ENCODE measurements at places on chromosomes 1 and 21.

DNA sequence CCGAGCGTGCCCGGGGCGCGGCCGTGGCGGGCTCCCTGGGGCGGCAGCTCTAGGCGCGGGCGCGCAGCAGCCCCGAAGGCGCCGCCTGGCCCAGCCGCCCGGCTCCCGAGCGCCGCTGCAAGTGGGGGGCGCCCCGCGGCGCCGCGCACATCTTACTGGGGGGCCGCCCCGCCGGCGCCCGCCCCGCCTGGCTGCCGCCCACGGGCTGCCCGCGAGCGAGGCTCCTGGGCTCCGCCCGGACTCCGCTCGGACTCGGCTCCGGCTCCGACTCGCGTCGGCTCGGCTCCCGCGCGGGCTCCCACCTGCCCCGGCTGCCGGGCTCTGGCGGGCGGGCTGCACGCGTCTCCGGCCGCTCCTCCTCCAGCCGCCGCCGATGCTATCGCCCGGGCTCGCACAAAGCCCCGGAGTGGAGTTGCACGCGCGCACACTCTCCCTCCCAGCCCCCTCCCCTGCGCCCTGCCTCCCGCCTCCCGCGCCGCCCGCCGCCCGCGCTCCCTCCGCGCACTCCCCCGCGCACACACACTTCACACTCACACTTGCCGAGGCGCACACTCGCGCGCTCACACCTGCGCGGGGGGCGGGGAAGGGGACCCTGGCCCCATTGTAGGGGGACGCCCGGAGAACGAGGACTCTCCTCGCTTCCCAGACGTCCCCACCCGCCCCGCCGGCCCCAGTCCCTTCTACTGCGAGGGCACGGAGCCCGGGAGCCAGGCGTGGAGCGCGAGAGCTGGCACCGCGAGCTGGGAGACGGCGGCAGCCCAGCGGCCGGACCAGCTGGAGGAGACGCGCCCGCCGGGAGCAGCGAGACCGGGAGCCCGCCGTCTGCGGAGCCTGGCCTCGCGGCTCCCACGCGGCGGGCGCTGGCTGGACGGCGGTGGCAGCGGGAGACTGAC lies at the start of gene GRIK3:
Gene GRIK3, minus strand, starts transcription at position 395 of the 893 bp plus-strand sequence. CDS start 407 bp downstream, outside the sequence.
- DNase-seq, result no peak

- DNase-seq, result no peak
Measured at GRCh38 chr1:12541274-12542137, 76.5 kb downstream of the DHRS3 start.

DNA sequence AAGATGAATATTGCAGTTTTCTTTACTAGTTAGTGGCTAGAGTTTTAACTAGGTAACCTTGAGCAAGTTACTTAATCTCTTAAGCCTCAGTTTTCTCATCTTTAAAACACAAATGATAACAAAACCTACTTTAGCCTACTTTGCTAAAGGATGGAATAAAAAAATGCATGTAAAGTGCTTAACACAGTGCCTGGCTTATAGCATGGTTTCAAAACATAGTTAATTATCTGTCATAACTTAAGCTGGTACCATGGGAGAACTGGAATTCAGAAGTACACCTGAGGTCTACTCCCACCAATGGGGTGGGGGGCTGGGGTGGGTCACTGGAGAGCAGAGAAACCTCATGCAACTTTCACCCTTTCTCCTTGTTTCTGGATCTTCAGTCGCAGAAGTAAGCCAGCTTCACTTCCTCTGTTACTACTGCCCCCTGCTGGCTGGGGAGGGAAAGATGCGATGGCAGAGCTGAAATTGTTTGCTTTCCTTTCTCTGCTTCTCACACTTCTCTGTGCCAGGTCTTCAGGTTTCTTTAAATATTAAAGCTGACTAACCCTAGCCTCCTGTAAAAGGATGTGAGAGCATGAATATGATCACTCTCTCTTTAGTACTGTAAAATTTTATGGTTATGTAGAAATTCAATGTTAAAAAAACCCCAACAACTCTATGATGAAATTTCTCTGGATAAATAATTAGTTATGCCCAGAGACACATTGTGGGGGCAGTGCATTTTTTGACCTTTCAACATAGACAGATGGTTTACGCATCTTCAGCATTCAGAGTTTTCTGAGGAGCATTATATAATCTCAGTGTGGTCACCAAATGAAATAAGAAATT lies 324.2 kb downstream of the HLX start:
- peak; percentile 9 for DNase-seq

GRCh38 chr1:239913141-239913585 lies 178.5 kb upstream of the FMN2 start:
- no peak for DNase-seq

- DNase-seq, result no peak
Measured at GRCh38 chr1:116460261-116460660, 87.2 kb downstream of the ATP1A1 start.

DNA sequence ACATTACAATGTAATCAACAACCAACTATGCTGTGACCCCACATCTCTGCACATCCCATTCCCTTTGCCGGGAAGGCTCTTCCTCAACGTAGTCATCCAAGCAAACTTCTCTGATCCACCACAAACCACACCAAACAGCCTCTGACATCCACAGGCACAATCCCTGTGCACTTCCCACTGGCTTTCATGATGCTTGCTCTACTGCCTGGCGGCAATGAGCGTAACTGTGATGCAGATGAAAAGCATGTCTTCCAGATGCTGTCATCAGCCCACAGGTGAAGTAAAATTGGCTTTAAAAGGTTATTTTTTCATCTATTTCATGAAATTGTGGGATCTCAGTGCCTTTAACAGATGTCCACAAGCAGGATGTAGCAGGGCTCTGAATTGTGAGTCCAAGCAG lies 635.2 kb downstream of the SMYD3 start:
- DNase-seq, result no peak

- no peak for DNase-seq
Measured at GRCh38 chr1:196155586-196155985, 452.7 kb downstream of the KCNT2 start.

GRCh38 chr1:155284476-155284875 lies 7.2 kb downstream of the HCN3 start:
- no peak for DNase-seq

DNA sequence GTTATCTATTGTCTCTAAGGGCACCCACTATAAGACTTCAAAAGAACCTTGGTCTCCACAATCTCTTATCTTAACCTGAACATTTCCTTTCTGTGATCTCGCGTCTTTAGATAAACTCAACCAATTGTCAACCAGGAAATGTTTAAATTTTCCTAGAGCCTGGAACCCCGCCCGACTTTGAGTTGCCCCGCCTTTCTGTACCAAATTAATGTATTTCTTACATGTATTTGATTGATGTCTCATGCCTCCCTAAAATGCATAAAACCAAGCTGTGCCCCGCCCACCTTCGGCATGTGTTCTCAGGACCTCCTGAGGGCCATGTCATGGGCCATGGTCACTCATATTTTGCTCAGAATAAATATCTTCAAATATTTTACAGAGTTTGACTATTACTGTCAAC lies 5.9 kb upstream of the CXADR start:
- no peak for DNase-seq

GRCh38 chr1:155184835-155185782 lies 11.5 kb downstream of the TRIM46 start:
- no peak for DNase-seq

- no peak for DNase-seq
Measured at GRCh38 chr1:157145076-157145475, 6.9 kb upstream of the ETV3 start.

GRCh38 chr1:167486090-167486824 lies 32.1 kb downstream of the CD247 start:
- no peak for DNase-seq

DNA sequence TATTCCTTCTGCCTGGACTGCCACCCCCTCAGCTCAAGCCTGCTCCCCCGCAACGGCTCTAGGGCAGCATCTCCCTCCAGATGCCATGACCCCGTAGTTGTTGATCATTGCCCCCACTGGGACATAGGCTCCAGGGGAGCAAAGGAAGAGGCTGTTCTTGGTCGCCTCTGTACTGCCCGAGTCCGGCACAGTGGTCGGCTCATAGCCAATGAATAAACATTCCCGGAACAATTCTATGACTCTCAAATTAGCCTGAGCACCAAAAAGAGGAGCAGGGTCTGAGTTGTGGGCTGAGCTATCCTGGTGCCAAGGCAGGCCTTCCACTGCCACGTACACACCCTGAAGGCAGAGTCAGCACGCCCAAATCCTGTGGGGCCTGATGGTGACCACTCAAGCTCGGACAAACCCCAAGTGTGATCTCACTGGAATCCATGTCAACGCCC lies 33.1 kb downstream of the CAPZB start:
- DNase-seq, result no peak

DNA sequence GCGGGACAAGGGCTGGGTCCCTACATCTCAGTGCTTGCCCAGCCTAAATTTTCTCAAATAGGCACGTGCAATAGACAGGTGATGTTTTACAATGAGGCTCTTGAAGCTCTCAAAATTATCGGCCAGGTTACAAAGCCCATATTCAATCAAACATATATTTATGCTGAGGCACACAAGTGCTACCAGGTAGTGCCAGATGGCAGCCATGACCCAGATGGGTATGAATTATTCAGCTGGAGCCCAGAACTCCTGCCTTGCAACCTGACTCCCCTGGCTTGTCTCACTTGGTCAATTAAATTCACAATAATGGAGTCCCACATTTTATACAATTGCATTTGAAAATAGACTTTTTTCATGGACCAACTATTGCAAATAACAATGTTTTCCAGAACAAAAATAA lies 12.3 kb upstream of the ADAM30 start:
- DNase-seq, result no peak

DNA sequence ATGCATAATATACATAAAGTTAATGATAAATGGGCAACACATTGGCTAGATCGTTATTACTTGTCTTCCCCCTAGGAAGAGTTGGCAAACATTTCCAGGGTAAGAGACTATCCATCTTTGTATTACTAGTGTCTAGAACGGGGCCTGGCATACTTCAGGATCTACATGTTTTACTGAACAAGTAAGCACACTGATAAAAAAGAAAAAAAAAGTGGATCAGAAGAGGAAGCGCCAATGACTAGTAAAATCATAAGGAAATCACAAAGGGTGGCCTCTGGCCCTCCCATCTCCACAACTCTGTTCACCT lies 482 bp downstream of the TM2D1 start:
- no peak for DNase-seq

DNA sequence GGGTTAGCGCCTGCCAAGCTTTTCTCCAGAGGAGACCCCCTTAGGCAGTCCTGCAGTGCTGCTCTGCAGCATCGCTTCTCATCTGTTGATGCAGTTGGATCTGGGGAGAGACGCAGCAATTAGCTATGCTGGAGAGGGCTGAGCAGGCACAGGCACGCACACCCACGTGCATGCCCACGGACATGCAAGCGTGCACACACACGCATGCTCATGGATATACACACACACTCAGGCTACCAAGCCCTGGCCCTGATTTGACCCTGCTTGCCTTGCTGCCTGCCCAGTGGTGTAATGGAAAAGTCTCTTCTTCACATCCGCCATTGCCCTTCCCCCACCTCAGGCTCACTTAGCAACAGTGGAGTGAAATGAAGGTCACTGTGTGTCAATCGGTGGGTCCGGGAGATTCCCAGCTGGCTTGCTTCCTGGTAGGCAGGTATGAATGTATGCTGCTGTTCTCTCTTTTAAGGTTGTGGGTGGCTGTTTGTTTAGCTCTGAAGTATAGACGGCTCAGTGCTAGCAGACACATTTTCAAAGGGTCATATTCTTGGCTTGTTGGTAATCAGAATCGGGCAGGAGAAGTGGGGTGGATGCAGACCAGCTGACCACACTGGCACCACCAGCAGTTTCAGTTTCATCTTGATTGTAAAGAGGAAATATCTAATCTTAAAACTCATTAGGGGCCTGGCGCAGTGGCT lies 9.5 kb downstream of the ATP1B1 start:
- no peak for DNase-seq

DNA sequence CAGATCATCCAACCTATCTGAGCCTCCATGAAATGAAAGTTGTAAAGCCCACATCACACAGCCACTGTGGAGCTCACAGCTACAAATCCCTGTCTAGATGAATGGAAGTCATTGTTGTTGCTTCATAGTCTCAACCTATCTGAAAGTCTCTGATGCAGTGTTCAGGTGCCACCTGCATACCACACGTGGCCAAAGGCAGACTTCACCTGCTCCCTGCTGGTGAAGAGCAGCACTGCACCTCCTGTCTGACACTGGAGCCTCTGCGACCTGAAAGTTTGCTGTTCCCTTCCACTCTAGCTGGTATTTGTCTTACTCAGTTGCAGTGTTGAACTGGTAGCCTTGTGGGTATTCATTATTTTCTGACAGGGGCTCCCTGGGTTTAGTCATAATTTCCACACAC lies 18.4 kb downstream of the LORICRIN start:
- DNase-seq, result no peak

GRCh38 chr1:41365320-41365633 lies 4.0 kb downstream of the FOXO6 start:
- DNase-seq, result no peak

- DNase-seq, result no peak
Measured at GRCh38 chr1:203521074-203521794, 27.3 kb downstream of the OPTC start.

GRCh38 chr1:228860911-228861831 lies 125.9 kb downstream of the RHOU start:
- DNase-seq, result no peak

DNA sequence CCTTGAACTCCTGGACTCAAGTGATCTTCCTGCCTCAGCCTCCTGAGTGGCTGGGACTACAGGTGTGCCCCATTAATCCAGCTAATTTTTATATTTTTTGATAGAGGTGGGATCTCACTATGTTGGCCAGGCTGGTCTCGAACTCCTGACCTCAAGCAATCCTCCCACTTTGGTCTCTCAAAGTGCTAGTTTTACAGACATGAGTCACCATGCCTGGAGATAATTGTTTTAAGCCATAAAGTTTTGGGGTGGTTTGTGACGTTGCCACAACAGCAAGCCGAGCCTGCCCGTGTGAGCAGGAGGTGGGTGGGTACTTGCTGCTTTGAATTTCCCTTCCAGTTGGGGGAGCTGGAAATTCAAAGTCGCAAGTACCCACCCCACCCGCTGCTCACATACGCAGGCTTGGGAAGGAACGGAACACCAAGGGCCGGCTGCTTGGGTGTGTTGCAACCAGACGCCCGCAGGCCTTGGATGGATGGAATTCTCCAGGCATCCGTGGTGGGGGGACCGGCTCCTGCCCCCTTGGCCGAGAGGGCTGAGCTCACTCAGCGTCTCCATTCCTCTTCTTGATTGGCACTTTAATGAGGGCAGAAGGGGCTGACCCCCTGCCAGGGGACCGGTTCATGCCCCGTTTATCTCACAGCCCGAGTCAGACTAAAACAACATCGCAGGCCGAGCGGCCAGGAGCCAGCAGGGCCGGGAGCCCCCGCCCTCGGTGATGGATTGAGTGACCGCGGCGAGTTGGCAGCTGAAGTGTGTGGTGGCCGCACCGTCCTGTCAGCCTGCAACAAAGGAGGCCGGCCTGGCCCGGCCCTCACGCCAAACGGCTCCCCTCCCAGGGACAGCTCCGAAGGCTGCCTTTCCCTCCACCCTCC lies 78.1 kb downstream of the DHRS3 start:
- DNase-seq, result no peak
